Ureter (tissue), 1 donor: ENCODE measurements at places on chromosomes 5 and 9. TPM values are rescaled to one million over a fixed set of nuclear protein-coding genes. Genes with fewer than 3 reads are reported as not detected.

DNA sequence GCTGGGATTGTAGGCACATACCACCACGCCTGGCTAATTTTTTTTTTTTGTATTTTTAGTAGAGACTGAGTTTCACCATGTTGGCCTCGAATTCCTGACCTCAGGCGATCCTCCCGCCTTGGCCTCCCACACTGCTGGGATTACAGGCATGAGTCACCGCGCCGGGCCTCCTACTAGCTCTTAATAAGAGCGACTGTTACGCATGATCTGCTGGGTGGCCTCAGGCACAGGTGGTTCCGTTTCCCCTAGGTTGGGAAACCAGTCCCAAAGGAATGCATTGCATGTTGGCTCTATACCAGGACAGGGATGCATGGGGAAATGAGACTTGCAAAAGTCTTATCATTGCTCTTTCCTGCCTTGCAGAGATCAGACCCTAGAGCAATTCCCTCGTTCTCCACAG, 184.7 kb upstream of the PPP1R26 start:
- no peak for DNase-seq

GRCh38 chr5:20559845-20560244, 571.8 kb upstream of the CDH18 start:
- no peak for DNase-seq

DNA sequence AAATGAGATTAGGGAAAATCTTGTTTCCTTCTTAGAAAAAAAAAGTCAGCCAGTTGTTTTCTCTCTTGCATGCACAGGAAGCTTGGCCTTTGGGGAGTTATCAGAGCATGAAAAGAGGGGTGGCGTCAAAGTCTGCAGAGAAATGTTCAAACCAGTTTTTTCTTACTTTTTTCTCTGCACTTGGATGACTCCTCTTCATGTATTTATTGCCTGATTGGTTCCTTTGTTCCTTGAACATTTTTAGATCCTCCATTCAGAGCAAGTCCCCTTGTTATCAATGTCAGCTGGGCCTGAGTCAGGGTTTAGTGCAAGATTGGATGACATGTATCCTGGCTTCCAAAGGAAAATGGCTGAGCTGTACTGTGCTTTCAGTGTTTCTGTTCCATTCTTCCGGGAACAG, 392.6 kb upstream of the BRINP1 start:
- DNase-seq, result no peak

- DNase-seq, result no peak
Measured at GRCh38 chr5:128014578-128014977, 69.0 kb upstream of the SLC12A2 start.

GRCh38 chr9:123712399-123712798, 217.5 kb downstream of the DENND1A start:
- no peak for DNase-seq

DNA sequence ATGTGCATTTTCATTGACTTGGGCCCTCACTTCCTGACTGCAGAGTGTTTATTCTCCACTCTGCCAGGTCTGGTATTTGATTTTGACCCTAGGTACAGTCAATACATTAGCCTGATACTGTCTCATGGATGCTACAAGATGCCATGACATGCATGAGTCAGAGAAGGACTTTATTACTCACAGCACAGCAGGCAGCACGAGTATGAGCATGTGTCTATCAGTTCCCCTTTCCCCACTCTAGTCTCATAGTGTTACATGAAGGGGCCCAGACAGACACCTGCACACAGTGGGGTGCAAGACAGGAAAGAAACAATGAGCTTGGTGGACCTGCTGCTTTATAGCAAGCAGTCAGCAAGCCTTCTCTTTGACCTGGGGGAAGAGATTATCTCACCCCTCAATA, 19.6 kb downstream of the ITGA2 start:
- no peak for DNase-seq

DNA sequence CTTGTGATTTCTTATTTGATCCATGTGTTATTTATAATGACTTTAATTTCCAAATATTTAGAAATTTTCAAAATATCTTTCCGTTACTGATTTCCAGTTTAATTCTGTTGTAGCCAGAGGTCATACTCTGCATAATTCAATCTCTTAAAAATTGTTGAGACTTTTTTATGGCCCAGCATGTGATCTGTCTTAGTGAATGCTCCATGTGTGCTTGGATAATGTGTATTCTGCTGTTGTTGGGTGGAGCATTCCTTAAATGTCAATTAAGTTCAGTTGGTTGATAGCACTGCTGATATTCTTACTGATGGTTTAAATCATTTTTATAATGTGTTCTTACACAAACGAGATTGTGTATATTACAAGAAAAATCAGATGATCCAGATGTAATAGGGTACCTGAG, 180.8 kb downstream of the RGS3 start:
- DNase-seq, result no peak

DNA sequence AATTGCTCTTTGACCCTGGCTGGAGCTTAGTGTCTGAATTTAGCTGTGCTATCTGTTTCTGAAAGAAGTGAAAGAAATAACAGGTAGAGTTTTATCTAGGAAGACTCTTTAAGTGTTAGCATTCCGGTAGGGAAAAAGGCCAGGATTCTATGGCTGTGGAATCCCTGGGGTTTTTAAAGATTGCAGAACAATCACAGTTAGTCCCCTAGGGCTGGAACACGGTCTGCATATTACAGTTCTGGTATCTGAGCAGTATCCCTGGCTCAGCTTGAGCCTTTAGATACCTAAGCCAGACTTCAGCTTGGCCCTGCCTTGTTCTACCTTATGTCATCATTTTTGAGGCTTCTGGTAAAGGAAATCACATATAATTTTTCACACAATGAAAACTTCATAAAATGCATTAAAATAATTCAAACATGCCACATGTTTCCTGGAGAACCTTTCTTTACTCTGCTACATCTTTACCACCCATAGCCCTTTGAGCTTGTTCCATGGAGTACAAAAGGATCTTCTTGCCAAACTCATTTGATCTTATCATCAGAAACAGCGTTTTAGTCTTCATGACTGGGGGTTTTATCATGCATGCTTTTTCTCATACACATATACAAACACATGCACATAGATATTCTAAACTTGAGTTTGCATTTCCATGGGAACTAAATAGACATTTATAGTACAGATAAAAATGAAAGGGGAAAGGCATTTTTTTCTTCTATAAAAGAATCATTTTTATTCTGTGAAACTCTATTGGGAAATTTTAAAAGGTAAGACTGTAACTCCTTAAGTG, 410.8 kb downstream of the CETN3 start:
- DNase-seq, result no peak

Gene ZFP37
- 4.3 TPM for total RNA-seq

GRCh38 chr9:133778336-133779013, 40.3 kb upstream of the SARDH start:
- no peak for DNase-seq

- DNase-seq, result no peak
Measured at GRCh38 chr5:43773478-43773844, 170.5 kb downstream of the NNT start.

- no peak for DNase-seq
Measured at GRCh38 chr9:111559000-111559610, 34.1 kb downstream of the ZNF483 start.

Gene TMEM167A
- total RNA-seq, result 50.3 TPM

- DNase-seq, result no peak
Measured at GRCh38 chr5:162664846-162665245, 597.3 kb downstream of the GABRG2 start.

- DNase-seq, result no peak
Measured at GRCh38 chr5:77957931-77958521, 181.9 kb upstream of the TBCA start.

DNA sequence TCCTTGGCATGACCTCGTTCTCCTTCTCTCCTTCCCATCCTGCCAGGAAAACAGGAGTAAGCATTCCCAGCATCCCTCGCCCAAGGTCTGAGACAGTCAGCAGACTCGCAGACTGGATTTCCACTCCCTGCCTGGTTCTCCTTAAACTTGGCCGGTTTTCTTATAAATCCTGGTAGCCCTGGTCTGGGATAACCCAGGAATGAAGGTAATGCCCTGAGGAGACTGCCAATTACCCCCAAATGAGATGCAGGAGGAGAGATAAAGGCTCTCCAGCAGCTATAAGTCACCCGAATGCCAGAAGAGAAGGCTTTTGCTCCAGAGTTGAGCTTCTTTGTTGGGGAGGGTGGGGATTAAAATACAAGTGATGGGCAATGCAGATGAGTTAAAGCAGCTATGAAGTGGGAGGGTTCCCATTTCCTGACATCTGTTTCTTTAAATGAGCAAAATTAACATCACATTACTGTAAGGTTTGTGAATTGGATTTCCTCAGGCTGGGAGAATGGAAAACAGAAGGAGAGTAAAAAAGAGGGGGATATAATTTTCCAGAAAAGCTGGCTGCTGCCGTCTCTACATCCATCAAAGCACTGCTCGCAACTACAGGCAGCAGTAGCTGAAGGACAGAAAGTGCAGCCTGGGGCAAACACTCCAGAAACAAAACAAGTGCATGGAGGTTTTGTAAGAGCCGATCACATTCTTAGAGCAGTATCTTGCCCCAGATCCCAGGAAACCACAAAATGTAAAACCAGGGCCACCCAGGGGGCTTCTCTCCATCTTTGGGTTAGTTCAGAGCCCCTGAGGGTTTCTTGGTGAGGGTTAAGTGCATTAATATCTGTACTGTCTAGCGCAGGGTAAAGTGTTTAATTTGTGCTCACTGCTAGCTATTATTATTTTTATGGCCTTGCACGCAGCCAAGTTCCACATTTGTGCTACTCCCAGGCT, 177.6 kb upstream of the PANK3 start:
- no peak for DNase-seq

Gene NAIP
- 30.5 TPM for total RNA-seq

Gene PFN3
- not detected for total RNA-seq

Gene NNT
- total RNA-seq, result 71.1 TPM
